ENCODE measurements at places on chromosomes 5 and 9.

DNA sequence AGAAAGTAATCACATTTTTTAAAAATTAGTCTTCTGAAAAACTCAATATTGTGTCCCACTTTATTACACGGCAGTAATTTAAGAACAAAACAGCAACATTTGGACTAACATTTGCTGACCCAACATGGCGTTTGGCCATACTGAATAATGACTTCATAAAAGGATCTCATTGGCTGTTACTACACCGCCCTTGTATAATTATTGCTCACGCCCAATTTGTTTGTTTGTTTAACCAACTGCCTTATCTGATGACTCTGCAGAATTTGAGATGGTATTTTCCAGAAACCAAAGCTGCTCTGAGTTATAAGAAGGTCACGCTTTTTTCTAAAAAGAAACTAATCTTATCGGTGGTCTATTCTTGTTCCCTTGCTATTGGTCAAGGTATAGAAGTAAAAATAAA, 200.2 kb upstream of the TARS1 start:
- DNase-seq = no peak

GRCh38 chr9:99274495-99274894, 52.4 kb downstream of the SEC61B start:
- DNase-seq = no peak

DNA sequence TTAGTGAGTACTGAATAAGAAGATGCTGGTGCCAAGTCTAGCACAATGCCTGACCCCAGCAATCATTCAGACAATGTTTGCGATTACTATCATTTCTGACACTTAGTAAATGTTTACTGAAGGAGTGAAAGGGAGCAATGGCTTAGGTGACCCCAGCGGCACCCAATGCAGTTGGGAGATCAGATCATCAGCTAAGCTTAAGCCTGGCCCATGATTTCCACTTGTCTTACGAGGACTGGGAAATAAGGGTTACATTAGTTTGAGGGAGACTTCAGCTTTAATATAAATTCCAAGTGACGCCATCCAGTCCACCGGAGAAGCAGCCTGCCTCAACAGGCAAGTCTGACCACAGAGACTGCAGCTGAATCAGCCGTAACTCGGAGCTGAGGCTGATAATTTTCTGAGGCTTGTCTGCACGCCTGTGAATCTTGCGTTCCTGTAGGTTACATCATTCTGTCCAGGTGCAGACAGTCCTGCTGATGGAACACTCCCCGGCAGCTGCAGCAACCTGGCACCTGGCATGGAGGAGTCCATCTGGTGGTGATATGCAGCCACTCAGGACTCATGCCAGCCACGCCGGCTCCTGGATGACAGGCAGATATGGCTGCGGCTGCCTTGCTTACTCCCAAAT, 34.9 kb upstream of the FGF1 start:
- DNase-seq = no peak

DNA sequence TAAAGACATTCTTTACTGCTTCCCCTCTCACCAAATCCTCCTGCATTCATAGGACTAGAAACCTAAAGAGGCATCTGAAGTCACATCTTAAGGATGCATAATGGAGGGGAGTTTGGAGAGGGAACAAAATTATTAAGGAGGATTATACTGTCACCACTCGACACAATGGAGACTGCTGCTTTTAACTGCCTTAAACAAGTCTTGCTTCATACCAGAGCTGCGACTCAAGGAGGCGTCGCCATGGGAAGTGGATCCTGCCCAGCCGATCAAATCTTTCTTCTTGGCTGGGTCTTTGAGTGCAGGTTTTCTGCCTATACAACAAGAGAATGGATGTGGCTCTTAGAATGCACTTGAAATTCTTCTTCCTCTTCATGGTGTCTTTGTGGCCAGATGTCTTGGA, 66.7 kb upstream of the FOXE1 start:
- DNase-seq = no peak

- no peak for DNase-seq
Measured at GRCh38 chr5:42089705-42090104, 164.6 kb downstream of the FBXO4 start.

All from T-helper 22 cell (primary cell).